ENCODE measurements at places on chromosomes 3 and 15.
A peak's percentile ranks its signal among the peaks of the same experiment; 100 is the strongest.

DNA sequence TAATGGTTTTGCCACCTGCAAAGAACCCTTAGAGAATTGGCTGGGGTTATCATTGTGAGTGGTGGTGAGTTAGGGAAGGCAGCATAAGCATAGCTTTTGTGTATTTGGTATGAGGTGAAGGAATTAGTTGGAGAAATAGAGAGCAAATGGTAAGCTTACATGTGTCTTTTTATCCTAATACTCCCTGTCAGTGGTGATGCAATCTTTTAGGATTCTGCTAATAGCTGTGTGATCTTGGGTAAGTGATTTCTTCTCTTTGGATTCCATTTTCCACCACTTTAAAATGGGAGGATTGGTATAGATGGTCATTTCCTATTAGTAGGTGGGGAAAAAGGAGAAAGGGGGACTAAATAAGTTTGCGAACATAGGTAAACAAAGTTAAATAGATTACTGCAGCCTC lies 30.9 kb downstream of the PIAS1 start:
- DNase-seq: no peak

DNA sequence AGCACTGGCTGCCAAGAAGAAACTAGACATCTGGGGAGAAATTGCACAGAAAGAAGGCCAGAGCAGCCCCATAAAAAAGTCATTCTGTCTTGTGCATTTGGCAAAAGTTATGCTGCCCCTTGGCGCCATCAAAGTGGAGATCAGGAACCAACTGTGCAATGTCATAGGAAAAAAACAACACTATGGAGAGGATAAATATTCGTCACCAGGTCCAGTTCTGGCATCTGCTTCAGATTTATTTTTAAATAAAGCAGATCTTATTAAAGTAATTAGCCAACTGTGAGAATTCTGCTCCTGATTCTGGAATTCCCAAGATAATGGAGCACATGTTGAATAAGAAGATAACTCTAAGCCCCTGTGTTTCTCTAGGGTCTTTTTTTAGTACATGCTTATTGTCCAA lies 500.0 kb upstream of the IL12A start:
- no peak for DNase-seq

- no peak for DNase-seq
These were observed 108.0 kb downstream of the FBN1 start for GRCh38 chr15:48537271-48538113.

DNA sequence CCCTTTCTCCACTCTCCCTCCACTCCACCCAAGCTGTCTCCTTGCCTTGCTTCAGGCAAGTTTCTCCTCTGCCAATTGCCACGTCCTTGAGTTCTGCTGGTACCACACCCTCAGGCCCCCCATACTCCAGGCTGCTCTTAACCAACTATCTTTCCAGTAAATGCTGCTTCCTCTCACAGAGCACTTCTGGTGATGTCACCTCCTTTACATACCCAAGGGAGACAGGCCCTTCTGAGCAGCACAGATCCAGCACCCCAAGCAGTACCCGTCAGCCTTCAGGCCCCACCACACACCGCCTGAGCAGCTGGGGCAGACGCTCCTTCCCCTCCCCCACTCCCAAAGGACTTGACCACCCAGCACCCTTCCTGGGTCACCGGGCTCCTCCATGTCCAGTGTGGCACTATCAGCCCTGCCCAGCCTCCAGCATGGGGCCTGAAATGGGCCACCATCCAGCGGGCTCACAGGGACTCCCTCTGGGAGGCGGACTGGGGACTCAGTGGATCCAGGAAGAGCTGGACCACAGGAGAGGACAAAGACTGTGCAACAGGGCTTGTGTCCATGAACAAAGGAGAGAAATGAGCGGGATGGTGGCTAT lies 50.2 kb downstream of the KLF15 start:
- no peak for DNase-seq

DNA sequence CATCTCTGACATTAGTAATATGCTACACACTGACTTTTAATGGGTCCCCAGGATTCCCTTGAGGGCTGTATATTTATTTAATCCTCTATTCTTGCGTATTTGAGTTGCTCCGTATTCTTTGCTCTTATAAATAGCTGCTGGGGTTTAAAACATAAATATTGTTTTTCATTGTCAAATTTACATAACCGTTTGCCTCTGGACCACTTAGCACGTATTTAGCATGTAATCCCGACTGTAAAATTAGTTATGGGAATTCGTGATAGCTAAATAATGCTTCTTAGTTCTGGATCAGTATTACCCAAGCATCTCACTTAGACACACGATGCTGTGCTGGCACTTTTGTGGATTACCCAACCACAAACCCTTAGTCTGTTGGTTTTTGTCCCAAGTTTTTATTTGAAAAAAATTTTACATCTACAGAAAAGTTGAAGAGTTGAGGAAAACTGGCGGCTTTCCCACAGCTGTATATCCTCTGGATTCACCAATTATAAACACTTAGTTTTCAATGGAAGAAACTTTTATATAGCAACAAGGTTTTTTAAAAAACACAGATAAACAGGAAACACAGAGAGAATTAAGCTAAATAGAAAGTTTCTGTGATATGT lies 296.8 kb upstream of the TPM1 start:
- no peak for DNase-seq

GRCh38 chr3:30476368-30477084 lies 129.9 kb upstream of the TGFBR2 start:
- DNase-seq: no peak

DNA sequence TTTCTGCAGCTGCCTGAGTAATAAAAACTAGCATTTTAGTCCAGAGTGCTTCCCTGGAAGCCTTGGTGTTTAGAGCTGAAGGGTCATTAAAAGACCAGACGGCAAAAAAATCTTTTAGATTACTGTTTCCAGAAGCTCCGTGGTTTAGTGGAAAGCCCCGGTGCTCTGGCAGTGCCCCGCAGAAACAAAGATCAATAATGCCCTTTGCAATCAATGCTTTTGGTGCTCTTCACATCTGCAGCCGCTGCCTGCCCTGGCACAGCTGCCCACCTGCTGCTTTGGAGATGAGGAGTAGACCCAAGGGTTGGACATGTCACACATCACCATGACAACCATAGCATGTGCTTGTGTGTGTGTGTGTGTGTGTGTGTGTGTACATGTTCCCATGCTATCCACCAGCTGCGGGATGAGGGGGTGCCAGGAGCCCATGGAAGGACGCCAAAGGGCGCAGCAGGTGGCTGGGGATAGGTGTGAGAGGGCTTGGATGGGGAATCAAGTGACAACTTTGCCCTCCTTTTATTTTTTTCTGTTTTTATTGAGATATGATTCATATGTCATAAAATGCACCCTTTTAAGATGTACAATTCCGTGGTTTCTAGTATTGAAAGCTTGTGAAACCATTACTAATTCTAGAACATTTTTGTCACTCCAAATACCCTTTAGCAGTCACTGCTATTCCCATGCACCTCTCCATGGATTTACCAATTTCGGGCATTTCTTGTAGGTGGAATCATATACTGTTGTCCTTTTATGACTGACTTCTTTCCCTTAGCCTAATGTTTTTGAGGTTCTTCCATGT lies 75.7 kb upstream of the KLHL25 start:
- no peak for DNase-seq

GRCh38 chr15:48190932-48191573 lies 412 bp upstream of the CTXN2 start:
- DNase-seq: peak; percentile 18

DNA sequence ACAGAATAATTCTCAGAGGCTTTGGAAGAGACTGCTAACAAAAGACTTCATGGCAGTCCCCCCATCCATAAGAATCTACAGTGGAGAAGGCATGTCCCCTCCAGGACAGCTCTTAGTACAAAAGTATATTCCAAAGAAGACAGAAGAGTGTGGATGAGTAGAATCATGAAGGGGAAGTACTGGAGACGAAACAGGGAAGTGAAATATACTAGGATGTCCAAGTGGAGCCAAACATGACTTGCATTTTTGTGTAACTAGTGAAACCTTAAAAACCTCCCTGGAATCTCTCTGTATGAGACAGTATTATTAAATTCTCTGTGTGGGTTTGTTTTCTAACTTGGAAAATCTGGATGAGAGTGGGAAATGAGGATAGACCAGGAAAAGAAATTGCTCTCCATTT lies 312.4 kb downstream of the RSL24D1 start:
- DNase-seq: no peak

GRCh38 chr3:144129536-144130214 lies 158.1 kb downstream of the DIPK2A start:
- DNase-seq: no peak

GRCh38 chr15:100890850-100891249 lies 11.2 kb downstream of the ALDH1A3 start:
- no peak for DNase-seq

- no peak for DNase-seq
These were observed 769 bp downstream of the C2CD4A start for GRCh38 chr15:62067448-62068044.

GRCh38 chr3:72263223-72263990 lies 478.5 kb upstream of the PROK2 start:
- DNase-seq: no peak

Data from NCI-H2227 treated with DMSO at 0.1 percent for 48 hours (cell line).